Activated CD4-positive, alpha-beta T cell treated with anti-CD3 and anti-CD28 coated beads, Interleukin-2, amount 10 ng/mL, durations not matched to agents 7 days and 5 days (primary cell): ENCODE measurements at places on chromosomes 7 and 10.

- DNase-seq: no peak
- H3K27me3 ChIP-seq: no peaks in the 10 kb centered on the region
- H3K36me3 ChIP-seq: no peaks in the 10 kb centered on the region
These were observed 416.8 kb upstream of the SEMA3A start for GRCh38 chr7:84611391-84611790.

GRCh38 chr7:27359181-27360125 is 116.9 kb downstream of the EVX1 start:
- H3K4me3 ChIP-seq: no peak overlapping the region
- DNase-seq: no peak
- peaks cover 14% of the 10 kb centered on the region for H3K27me3 ChIP-seq
- H3K4me1 ChIP-seq: no peaks in the 10 kb centered on the region

DNA sequence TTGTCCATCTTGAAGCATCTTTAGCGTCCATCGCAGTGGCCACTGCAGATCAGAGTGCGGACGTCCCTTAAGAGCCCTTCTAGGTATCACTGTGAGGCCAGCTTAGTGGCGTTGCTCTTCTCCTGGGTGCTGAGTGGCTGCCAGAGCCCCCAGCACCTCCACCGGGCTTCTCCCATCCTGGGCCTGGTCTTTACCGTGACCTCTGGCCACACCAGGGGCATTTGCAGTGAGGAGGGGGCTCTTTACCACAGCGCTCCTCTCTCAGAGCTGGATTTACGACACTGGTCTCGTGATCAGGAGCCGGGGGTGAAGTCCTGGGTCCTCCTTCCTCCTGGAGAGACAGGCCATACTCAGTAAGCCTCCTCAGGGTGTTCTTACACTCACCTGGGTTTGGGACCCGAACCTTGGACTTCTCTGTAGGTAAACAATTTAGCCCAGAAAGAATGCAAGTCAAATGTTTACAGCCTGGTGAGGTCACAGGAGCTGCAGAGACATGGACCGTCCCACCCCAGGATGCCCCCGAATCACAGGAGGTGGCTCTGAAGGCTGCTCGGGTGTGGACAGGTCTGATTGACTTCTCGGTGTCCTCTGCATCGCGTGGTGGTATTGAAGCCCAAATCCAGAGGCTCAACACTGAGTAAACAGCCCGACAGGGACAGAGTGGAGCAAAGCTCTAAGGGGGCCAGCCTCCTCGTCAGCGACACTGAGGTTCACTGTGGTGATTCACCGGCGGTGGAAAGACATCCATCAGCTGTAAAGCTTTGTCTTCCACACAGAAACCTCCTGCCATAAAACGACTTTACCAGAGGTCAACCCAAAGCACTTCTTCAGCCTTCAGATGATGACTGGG is 33.0 kb downstream of the JAKMIP3 start:
- DNase-seq: no peak
- peak overlapping the region; percentile 9 for H3K27ac ChIP-seq
- H3K4me3 ChIP-seq: no peak overlapping the region

DNA sequence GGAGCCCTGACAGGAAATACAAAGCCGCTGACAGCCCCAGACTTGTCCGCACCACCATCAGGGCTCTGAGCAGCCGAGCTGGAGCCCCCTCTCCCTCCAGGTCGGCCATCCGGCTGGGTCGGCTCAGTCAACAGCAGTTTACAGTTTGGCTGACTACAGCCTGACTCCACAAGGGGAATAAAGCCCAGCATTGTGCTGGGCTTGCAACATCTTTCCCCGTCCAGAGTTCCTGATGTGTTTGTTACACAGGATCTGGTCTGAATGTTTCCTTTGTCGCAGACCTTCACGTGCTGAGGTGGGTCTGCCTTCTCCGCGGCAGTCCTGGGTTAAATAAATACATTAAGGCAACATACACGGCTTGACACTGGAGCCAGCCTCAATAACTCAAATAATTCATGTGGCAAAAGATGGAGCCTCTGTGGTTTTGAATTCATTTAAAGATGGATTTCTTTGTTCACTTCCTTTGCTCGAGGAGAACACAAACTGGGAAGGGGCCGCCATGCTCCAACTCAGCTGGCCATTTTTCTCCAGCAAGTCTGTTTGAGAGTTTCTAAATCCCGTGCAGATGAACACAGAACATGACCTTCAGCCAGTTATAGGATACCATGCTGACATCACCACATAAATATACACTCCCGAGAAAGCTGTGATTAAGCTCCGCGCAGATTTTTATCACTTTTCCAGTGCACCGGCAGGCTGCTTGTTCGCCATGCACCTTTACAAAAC is 192.1 kb downstream of the WDR11 start:
- no peak overlapping the region for H3K4me3 ChIP-seq
- DNase-seq: no peak
- no peak overlapping the region for H3K27ac ChIP-seq
- no peaks in the 10 kb centered on the region for H3K4me1 ChIP-seq
- H3K27me3 ChIP-seq: no peaks in the 10 kb centered on the region

GRCh38 chr10:77090381-77091356 is 546.9 kb downstream of the KCNMA1 start:
- no peaks in the 10 kb centered on the region for H3K4me1 ChIP-seq
- no peak overlapping the region for H3K4me3 ChIP-seq
- H3K36me3 ChIP-seq: no peaks in the 10 kb centered on the region
- no peaks in the 10 kb centered on the region for H3K27me3 ChIP-seq
- H3K27ac ChIP-seq: no peak overlapping the region
- no peak for DNase-seq

- H3K4me3 ChIP-seq: no peak overlapping the region
- no peaks in the 10 kb centered on the region for H3K27me3 ChIP-seq
- no peak for DNase-seq
These were observed 23.5 kb downstream of the YKT6 start for GRCh38 chr7:44224080-44224973.

- H3K36me3 ChIP-seq: no peaks in the 10 kb centered on the region
- DNase-seq: no peak
- H3K27me3 ChIP-seq: no peaks in the 10 kb centered on the region
- no peaks in the 10 kb centered on the region for H3K4me1 ChIP-seq
- no peak overlapping the region for H3K27ac ChIP-seq
These were observed 34.5 kb downstream of the DOCK1 start for GRCh38 chr10:126939706-126940105.

GRCh38 chr7:7793249-7793648 is 74.8 kb upstream of the RPA3 start:
- no peak overlapping the region for H3K27ac ChIP-seq
- no peak overlapping the region for H3K4me3 ChIP-seq
- peaks cover 23% of the 10 kb centered on the region for H3K4me1 ChIP-seq
- H3K36me3 ChIP-seq: peaks cover 30% of the 10 kb centered on the region
- H3K27me3 ChIP-seq: no peaks in the 10 kb centered on the region

GRCh38 chr10:123357421-123357930 is 203.3 kb downstream of the BUB3 start:
- H3K4me3 ChIP-seq: no peak overlapping the region
- DNase-seq: no peak
- H3K4me1 ChIP-seq: no peaks in the 10 kb centered on the region
- no peak overlapping the region for H3K27ac ChIP-seq

- no peak overlapping the region for H3K4me3 ChIP-seq
- DNase-seq: no peak
- H3K36me3 ChIP-seq: no peaks in the 10 kb centered on the region
- H3K27ac ChIP-seq: no peak overlapping the region
- peaks cover 2% of the 10 kb centered on the region for H3K27me3 ChIP-seq
These were observed 409.8 kb upstream of the ZMIZ1 start for GRCh38 chr10:78658645-78659597.

DNA sequence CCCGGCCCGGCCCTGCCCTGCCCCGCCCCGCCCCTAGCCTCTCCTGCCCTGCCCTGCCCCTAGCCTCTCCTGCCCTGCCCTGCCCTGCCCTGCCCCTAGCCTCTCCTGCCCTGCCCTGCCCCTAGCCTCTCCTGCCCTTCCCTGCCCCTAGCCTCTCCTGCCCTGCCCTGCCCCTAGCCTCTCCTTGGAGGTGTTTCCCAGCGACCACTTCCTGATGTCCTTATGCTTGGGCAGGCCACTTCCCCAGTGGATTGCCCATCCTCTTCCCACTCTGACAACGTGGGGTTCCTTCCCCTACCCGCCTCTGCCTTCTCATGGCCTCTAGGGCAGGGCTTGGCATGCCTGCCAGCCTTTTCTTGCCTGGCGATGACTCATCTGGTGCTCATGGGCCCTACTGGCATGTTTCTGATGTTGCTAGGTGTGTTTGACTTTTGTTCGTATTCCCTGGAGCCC is 21.2 kb downstream of the PRXL2A start:
- no peaks in the 10 kb centered on the region for H3K27me3 ChIP-seq
- no peak for DNase-seq
- H3K36me3 ChIP-seq: no peaks in the 10 kb centered on the region
- peaks cover 3% of the 10 kb centered on the region for H3K4me1 ChIP-seq

DNA sequence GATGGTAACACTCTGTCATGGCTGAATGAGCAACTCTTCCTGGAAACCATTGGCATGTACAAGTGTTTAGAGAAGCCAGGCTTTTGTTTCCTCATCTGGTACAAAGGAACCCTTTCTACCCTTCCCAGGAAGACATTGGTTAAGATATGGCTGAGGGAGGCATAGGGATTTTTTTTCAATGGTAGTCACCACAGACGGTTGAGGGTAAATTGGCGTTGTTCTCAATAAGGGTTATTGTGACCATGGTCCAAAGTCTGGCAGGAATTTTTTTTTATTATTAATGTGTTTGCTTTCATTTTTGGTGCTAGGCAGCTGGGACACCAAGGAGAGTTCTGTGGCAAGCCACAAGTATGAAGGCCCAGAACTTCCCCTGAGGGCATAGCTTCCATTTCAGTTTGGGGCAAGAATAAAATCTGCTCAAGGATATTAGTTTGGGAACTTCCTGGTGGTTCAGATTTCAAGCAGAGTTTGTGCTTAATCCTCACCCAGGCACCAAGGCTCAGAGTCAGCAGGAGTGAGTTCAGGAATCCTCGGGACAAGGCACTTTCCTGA is at the start of gene PLEKHS1:
PLEKHS1 (plus strand) TSS at position 502 of the 552 bp plus-strand sequence. CDS start 3,596 bp downstream, outside the sequence.
- DNase-seq: no peak
- no peaks in the 10 kb centered on the region for H3K4me1 ChIP-seq
- no peak within 1 kb of the TSS for H3K27ac ChIP-seq
- peaks cover 7% of the 10 kb centered on the region for H3K27me3 ChIP-seq
- H3K36me3 ChIP-seq: no peaks in the 10 kb centered on the region

DNA sequence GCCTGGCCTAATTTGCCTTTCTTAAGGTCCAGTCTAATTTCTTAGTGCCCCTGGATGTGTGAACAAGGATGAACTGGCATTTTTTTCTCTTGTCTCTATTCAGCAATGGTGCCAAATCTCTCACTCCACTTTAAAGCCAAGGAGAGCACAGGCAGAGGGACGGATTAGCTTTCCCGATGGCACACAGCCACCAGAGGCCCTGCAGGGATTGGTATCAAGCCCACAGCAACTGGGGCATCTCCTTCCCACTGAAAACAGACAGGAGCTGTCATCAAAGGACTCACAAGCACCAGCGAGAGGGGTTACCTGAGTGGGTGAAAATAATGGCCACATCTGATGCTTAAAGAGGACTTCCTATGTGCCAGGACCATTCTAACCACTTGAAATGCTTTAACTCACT is 83.1 kb downstream of the ITIH5 start:
- H3K27me3 ChIP-seq: no peaks in the 10 kb centered on the region
- DNase-seq: no peak
- H3K4me1 ChIP-seq: peaks cover 10% of the 10 kb centered on the region
- H3K4me3 ChIP-seq: no peak overlapping the region
